ENCODE measurements at places on chromosomes 11 and 22.
A peak's percentile ranks its signal among the peaks of the same experiment; 100 is the strongest.

- DNase-seq: no peak
These were observed 18.6 kb downstream of the SDHAF2 start for GRCh38 chr11:61448552-61448927.

GRCh38 chr11:121295246-121296029, 2.9 kb downstream of the SC5D start:
- DNase-seq: no peak

DNA sequence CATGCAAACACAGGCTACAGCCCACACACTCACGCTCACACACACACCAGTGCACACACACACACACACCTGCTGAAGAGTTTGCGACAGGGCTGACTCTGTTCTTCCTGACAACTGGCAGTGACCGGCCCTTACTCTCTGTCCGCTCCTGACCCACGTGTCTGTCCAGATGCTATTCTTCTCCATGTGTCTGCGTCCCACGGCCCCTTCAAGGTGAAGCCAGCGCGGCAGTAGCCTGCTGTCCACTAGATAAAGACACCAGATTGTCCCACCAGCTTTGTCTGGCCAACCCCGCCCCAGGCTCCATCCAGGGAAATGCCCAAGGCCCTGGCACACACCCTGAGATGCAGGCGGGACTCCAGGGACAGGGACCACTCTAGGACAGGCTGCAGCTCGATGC, 713.9 kb downstream of the BRD1 start:
- no peak for DNase-seq

- DNase-seq: no peak
These were observed 3.3 kb downstream of the CD248 start for GRCh38 chr11:66313321-66314185.

- DNase-seq: peak; percentile 96
These were observed at the start of gene SCO2 for GRCh38 chr22:50525104-50525857. SCO2 (minus strand) TSS chr22:50525598; CDS start chr22:50524411, 1,187 bp downstream.

DNA sequence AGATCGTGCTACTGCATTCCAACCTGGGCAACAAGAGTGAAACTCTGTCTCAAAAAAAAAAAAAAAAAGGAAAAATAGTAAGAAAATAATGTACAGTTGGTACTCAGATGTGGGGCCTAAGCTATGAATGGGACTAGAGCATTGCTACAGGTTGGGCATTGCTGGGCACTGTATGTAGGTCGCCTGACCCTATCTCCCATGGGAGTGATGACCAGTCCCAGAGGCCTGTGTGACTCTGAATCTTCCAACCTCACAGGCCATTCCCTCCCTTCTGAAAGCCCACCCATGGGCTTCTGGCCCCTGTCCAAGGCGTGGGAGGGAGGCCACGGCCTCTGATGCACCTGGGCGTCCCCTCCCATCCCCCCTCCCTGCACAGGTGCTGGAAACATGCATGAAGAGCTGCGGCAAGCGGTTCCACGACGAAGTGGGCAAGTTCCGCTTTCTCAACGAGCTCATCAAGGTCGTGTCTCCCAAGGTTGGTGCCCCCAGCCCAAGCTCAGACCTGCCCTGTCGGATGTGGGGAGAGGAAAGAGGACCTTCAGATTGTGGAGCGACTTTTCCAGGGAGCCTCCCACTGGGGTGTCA, 9.5 kb downstream of the GGA1 start:
- DNase-seq: no peak

GRCh38 chr11:33651990-33652389, 48.6 kb downstream of the C11orf91 start:
- no peak for DNase-seq

DNA sequence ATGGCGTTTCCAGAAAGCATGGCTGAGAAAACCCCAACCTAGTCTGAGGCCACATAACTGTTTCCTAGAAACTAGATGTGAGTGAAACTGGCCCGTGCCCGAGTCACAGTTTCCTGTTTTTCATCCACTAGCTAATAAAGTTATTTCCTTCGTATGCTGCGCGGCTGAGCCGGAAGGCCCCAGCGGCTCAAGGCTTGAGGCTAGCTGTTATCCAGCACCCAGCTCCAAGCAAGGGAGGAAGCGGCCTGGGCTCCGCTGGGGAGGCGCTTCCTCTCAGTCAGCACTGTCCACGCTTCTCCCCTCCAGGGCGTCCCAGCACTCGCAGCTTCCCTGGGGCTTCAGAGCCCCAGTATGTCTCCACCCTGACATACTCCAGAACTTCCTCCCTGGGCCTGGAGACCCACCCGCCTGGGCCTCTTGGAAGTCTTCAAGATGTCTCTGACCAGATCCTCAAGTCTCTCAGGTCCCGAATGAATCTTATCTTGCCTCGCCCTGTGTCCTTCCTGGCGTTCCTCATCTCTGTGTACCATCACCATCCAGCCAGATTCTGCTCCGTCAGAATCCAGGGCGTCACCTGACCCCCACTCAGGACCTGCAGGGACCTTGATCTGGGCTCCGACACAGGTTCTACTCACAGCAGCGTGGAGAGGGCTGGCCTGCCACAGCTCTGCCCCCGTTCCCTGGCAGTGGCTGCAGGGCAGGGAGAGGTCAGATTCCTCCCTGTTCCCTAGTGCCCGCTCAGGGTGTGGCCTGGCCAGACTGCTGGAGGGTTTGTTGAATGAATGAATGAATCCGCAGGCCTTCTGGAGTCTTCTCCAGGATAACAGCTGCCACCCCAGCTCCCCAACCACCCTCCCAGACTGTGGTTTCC, 81.9 kb downstream of the LRRC32 start:
- DNase-seq: no peak

DNA sequence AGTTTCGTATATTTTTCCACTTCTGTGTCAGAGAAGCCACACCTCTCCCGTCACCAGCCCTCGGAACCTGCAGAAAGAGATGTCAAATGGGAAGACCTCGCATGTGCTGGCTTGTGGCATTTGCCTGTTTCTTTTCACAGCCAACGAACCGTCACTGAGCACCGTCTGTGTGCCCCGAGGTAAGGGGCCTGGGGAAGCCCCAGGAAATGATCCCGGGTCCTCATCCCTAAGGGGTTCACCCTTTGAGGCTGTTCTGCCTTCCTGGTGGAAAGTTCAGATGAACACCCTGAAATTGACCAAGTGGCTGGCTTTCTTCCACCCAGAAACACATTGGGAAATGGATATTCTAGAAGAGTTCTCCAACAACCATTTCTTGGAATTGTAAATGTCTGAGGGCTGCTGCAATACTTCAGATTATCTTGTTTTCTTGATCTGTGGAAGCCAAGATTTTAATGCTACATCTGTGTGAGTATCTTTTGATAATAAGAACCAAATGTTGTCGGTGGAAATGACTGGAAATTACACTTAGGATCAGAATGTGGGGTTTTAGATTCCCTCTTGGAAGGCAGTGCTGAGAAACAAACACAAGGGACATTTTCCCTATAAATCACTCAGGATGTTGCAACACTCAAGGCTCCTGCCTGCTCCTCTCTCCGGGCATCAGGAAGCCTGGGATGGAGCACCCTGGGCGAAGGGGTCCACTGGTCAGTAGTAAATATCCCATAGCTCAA, 37.6 kb downstream of the RIBC2 start:
- no peak for DNase-seq

DNA sequence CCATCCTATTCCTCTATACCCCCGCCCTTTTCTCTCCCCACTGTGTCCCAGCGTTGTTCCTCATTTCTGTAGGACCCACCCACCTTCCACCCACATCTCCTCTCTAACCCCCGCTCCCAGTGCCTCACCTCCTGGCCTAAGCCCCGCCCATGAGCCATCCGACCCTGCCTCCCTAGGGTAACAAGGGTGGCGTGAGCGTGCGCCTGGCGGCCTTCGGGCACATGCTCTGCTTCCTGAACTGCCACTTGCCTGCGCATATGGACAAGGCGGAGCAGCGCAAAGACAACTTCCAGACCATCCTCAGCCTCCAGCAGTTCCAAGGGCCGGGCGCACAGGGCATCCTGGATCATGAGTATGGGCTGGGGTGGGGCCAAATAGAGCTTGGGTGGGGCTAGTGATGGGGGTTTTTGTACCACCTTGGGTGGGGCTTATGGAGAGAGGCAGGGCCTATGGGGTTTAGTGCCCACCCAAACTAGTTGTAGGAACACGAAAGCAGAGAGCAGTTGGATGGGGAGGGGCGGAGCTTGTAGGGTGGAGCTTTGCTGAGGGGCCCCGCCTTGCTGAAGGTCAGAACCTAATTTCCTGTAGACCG, 4.5 kb downstream of the INPP5J start:
- DNase-seq: no peak

- DNase-seq: no peak
These were observed 49.0 kb downstream of the MUC15 start for GRCh38 chr11:26522912-26523610.

- peak; percentile 79 for DNase-seq
These were observed 30.0 kb downstream of the ARAP1 start for GRCh38 chr11:72722050-72722748.

DNA sequence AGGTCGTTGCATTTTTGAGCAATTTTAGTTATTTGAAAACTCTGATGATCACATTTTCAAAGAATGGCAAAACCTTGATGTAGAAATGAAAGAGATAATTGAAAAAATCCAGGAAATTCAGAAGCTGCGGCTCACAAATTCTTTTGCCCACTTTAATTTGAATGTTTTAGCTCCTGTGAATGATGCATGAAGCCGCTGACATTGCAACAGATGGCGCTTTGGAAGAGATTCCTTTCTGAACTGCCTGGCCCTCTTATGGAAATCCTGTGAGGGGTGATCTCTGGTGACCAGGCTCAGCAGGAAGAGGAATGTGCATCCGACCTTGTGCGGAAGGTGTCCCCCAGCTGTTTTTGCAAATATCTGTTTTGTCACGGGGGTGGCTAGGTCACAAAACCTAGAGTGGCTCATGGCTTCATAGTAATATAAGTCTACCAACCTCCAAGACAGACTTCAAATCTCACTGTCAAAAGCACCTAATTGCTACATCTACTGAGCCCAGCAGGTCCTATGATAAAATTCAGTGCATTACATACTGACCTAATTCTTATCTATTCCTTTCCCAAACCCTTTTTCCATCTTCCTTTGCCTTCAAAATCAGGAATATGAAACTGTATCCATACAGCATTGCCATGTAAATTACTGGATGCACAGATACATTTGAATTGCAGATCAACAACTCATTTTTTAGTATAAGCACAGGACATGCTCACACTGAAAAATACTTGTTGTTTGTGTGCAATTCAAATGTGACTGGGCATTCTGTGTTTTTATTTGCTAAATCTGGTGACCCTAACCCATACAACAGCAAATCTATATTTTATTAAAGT, 412.7 kb downstream of the ETS1 start:
- DNase-seq: no peak

GRCh38 chr22:31818481-31819392, 64.9 kb downstream of the DEPDC5 start:
- no peak for DNase-seq

DNA sequence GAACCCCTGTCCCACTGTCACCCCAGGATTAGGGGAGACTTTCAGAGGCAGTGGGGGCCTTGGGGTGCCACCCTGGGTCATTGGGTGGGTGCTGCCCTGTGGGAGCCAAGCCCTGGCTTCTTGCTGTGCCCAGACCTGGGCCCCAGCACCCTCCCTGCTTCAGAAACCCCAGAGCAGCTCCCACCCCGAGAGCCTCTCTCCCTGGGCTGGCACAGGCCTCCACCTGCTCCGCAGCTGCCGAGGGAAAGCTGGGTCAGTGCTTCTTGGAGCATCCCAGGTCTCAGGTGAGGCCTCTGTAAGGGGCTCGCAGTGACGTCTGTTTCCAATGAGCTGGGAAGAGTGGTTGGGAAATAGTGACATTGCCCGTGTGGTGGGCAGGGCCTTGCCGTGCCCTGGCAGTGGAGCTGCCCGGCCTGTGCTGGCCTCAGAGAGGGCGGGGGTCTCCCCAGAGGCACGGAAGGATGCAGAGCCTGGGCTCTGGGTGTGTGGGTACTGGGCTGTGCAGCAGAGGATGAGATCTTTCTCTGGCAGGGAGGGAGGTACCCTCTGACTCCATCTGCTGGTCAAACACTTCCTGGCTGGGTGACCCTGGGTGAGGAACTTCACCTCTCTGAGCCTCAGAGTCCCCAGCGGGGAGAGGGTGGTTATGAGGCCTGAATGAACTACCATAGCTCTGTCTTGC, 23.0 kb downstream of the C22orf23 start:
- no peak for DNase-seq

DNA sequence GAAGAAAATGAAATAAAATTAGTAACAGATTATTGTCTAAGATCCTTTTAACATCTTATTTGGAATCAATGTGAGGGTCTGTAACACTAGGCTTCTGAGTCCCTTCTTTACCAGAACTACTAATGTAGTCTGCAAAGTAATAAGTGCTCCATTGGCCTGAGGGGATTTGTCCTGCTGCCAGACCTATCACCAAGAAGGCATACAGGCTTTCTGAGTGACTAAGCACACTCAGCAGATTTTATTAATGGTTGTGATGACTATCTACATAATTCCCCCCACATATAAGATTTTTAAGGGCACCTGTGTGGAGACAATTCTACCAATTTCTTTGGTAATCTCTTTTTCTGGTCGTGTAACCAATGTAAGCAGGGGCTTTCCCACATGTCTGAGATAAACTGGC, 365.0 kb upstream of the FAT3 start:
- DNase-seq: no peak

- DNase-seq: no peak
These were observed 43.4 kb downstream of the MCM5 start for GRCh38 chr22:35443338-35443737.
